Activated gamma-delta T cell treated with Interleukin-2 at 50 U/mL for 16 hours (primary cell): ENCODE measurements at places on chromosomes 16 and 17.

GRCh38 chr16:58036943-58037342 is 11.4 kb downstream of the MMP15 start:
- no peak for DNase-seq

DNA sequence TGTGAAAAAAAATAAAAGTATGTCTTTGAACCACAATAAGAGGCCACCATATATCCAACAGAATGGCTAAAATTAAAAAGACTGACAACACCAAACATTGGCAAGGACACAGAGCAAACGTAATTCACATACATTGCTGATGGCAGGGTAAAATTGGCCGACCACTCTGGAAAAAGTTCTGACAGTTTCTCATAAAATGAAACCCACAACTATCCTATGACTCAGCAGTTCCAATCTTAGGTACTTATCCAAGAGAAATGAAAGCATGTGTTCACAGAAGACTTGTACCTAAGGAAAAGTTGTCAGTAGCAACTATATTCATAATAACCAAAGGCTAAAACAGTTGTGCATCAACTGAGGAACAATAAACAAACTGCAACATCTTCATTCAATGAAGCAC is 357.3 kb upstream of the XYLT1 start:
- no peak for DNase-seq

- no peak for DNase-seq
Observed at GRCh38 chr16:5054876-5055865, 10.6 kb downstream of the C16orf89 start.

- no peak for DNase-seq
Observed at GRCh38 chr17:20991276-20992037, 51.4 kb downstream of the USP22 start.

- no peak for DNase-seq
Observed at GRCh38 chr17:70420861-70421445, 251.6 kb downstream of the KCNJ2 start.

DNA sequence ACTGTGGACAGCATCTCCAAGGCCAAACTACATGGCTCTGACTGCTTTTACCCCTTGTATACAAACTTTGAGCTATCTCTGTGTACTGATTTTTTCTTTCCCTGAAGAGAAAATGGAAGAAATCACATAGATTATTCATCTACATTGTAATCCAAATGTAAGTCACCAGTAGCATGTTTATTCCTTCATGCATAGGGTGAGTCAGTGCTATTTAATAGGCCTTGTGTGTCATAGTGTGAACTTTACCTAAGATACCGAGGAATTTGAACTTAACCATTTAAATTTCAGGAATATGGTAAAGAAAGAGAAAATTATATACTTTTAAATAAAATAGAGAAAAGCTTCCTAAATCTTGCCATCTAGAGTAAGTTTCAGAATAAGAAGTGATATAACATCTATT is 16.5 kb downstream of the PHKB start:
- no peak for DNase-seq

GRCh38 chr17:74807441-74807840 is 31.3 kb upstream of the NAT9 start:
- DNase-seq: no peak
